ENCODE measurements at places on chromosomes 12 and 14.

DNA sequence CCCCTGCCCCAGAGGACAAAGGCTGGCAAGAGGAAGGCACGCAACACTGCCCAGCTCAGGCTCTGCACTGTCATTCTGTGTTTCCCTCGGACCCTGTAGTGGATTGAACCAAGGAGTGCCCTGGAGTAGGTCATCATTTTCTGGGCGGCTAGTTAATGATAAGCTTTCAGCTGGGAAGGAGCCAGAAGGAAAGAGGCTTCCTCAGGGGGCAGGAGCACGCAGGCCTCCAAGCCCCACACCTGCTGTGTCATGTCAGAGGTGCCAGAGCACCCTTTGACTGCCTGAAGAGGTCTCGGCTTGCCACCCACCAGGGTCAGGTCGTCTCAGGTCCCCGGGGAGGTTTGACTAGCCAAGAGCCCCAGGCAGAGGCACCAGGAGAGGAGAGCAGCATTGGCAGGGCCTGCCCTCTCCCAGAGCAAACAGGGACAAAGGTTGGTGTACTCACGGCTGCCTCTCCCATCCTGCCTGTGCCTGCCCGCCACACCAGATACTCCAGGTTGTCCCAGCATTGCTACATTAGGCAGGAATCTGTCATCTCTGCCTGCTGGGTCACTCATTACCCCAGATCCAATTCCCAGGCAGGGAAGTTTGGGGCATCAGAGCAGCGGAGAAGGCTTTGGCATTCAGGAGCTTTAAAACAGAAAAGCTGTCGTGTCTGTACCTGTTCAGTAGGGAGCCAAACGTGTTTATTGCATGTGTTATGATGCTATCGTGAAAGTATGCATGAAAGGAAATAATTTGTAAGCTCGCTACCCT is 33.5 kb upstream of the ATP2A2 start:
- DNase-seq = no peak

GRCh38 chr12:98741556-98742265 is 96.6 kb downstream of the APAF1 start:
- DNase-seq = no peak

GRCh38 chr12:14188744-14189143 is 176.7 kb upstream of the ATF7IP start:
- DNase-seq = no peak

DNA sequence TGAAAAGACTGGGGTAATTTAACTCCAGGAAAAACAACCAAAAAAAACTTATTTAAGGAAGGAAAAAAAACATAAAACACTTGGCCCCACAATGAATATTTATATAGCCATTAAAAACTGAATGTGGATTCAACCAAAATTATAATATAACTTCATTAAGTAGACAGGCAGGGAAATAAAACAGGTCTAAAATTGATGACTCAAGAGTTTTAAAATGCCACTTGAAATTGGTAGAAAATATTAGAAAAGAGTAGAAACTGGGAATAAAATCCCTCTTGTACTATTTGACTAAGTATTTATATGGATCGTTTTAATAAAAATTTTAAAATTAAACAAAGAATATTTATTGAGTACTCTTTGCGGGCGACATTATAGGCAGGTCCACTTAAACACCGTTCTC is 28.8 kb downstream of the RPS6KA5 start:
- no peak for DNase-seq

GRCh38 chr12:10214895-10215267 is 2.2 kb downstream of the GABARAPL1 start:
- DNase-seq = no peak

- no peak for DNase-seq
These were observed 90.8 kb downstream of the LGMN start for GRCh38 chr14:92657457-92658142.

- no peak for DNase-seq
These were observed 14.9 kb downstream of the GIT2 start for GRCh38 chr12:109981311-109981710.

DNA sequence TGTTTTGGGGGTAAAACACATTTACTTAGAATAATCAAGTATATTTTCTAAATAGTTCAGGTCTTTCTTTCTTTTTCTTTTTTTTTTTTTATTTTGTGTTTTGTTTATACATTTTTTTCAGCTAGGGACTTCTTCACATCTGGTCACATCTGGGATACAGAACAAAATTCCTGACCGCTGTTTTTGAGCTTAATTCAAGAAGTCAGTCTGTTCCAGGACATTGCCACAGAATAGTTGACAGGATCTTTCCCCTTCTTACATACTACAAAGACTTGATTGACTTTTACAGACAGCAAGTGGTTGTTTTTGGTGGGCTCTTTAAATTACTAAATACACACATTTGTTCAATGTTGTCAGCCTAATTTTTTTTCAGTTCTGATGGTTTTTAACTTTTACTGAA is 41.8 kb upstream of the DCN start:
- no peak for DNase-seq

GRCh38 chr12:127041985-127042625 is 1224.9 kb upstream of the TMEM132C start:
- DNase-seq = no peak

- no peak for DNase-seq
These were observed 50.5 kb upstream of the DACT1 start for GRCh38 chr14:58587271-58587670.

DNA sequence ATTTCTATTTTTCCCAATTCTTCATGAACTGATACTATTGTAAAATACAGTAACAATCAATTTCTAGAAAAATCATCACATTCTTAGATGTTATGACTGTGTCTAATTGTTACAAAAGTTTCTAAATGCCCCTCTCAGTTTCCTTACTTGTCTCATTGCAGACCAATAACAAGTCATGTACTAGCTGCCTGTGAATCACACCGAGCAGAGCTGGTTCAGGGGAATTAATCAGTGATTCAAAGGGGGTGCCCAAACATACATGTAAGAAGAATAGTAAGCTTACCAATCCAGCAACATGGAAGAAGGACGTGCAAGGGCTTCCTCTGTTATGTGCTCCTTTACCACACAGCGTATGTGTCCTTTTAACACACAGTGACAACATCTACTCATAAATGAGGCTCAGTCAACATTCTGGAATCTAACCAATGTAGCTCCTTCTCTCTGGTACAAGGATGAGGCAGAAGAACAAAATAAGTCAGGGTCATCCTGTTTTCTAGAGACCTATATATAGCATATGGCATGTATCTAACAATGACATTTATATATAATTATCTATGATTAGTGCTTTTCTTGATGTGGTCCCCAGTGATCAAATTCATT is 126.4 kb downstream of the SCN8A start:
- DNase-seq = no peak

- no peak for DNase-seq
These were observed 155.1 kb downstream of the BTG1 start for GRCh38 chr12:91990525-91990924.

- DNase-seq = no peak
These were observed 75.2 kb upstream of the DNM1L start for GRCh38 chr12:32603858-32604257.

- DNase-seq = no peak
These were observed 450 bp downstream of the SINHCAF start for GRCh38 chr12:31325524-31325875.

DNA sequence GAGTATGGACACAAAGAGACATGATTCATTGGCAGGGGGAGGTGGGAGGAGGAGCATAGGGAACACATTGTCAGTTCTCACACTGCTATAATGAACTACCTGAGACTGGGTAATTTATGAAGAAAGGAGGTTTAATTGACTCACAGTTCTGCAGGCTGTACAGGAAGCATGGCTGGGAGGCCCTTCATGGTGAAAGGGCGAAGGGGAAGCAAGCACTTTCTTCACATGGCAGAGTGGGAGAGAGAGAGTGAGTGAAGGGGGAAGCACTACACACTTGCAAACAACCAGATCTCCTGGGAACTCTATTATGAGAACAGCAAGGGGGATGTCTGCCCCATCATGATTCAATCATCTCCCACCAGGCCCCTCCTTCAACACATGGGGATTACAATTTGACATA is 391.8 kb downstream of the BMP4 start:
- no peak for DNase-seq

GRCh38 chr12:124466216-124467128 is 100.9 kb downstream of the NCOR2 start:
- peak; percentile 87 for DNase-seq

- DNase-seq = no peak
These were observed 17.2 kb upstream of the CACNA1C start for GRCh38 chr12:2035431-2036055.

- DNase-seq = no peak
These were observed 75.3 kb upstream of the OR4E1 start for GRCh38 chr14:21748869-21749303.

DNA sequence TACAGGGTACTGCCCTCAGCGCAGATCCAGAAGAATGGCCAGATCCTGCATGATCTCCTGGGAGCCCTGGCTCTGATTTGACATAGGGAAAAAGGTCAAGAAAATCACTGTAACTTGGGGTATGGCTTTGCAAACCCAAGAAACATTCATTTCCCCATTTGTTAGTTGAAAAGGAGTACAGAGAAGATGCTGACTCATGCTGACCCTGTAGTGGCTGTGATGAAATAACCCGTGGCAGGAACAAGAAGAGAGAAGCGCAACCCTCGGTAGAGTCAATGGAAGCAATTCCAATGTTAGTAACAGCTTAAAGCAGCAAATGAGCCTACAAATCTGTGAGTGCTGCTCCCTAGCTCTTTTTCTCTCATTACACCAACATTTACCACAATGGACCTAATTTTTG is 281.6 kb upstream of the NPAS3 start:
- DNase-seq = no peak

- DNase-seq = no peak
These were observed 54.9 kb downstream of the DCAF5 start for GRCh38 chr14:69097974-69098373.

- no peak for DNase-seq
These were observed 317.8 kb downstream of the TMEM121 start for GRCh38 chr14:105844047-105844630.

All from SW 1271 (cell line).